ENCODE measurements at places on chromosomes 4 and X. TPM values are rescaled to one million over a fixed set of nuclear protein-coding genes. Genes with fewer than 3 reads are reported as not detected.

DNA sequence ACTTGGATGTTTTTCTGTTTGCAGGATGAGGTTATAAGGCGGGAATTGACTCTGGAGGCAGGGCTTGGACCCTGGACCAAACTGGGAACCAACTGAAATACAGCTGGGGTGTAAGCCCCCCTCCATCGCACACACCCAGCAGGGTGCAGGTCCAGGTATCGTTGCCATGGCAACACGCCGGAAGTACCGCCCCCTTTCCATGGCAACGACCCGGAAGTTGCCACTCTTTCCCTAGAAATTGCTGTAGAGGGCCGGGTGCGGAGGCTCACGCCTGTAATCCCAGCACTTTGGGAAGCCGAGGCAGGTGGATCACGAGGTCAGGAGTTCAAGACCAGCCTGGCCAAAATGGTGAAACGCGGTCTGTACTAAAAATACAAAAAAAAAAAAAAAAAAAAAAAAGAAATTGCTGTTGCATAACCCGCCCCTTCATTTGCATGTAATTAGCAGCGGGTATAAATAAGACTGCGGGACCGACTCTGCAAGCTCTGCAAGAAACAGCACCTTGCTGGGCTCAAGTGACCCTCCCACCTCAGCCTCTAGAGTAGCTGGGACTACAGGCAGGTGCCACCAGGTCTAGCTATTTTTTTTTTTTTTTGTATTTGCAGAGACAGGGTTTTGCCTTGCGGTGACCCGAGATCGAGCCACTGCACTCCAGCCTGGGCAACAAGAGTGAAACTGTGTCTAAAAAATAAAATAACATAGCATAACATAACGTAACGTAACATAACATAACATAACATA, 139.6 kb downstream of the CRLF2 start:
- peak; percentile 10 for DNase-seq

DNA sequence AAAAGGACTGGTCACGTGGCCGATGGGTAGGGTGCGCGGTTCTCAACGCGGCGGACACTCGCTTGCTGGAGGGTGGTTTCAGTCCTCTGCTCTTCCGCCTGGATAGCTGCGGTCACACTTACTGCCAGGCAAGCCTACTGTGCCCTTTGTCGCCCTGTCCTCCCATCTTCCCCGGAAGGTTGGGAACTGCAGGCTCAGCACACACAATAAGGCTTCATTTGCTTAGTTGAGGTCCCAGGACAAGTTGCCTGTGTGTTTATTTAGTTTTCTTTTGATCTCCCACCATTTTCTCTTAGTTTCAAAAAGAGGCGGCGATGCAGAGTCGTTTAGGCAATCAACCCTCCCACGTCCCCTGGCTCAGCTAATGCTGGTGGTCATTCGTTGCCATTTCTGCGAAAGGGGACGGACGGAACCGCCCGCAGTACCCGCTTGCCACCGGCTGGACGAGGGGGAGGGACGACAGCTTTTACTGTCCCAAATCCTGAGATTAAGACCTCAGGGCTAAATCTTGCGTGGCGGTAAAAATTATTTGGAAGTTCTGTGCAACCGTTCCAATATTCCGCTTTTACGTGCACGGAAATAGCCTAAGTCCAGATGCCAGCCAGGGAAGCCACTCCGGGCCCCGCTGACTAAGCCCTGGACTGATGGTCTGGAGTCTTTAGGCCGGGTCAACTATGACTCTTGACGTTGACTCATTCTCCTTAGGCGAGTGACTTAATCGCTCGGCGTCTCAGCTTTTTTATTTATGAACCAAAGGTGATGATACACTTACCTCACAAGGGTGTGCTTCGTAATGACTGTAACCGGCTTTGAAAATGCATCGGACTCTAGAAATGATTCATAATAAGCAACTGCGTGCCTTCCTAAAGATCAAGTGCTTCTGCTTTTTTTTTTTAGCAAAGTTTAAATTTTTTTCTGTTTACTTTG, 671 bp upstream of the EIF4E start:
- DNase-seq, result peak; percentile 56

TMEM156 gene
- 19.5 TPM for total RNA-seq

DNA sequence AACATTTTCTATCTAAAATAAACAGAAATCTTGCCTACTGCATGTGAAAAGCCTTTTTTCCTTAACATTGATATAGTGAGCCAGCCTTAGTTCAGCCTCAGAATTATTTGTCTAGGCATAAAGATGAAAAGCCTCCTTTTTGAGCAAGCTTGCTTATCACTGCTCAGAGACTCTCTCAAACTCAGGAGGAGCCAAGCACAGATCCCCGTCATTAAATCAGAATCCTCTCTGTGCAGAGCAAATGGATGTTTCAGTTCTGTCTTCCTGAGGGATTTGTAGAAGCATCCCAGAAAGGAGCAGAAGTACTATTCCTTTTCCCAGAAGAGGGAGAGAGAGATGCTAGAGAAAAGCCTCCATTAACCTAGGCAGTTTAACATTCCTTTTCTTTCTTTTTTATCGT, 186.9 kb upstream of the LNX1 start:
- DNase-seq, result no peak

DNA sequence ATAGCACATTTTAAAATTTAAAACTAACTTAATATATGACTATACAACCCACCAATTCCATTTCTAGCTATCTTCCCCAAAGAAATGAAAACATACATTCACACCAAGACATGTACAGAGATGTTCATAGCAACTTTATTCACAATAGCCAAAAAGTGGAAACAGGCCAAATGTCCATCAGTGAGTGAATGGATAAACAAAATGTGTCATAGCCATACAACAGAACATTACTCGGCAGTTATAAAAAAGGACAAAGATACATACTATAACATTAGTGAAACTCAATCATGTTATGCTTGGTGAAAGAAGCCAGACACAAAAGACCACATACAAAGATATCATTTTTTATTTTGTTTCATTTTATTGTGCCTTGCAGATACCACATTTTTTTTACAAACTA, 396.8 kb downstream of the PACRGL start:
- DNase-seq, result no peak

GRCh38 chr4:125735102-125735501, 420.3 kb downstream of the FAT4 start:
- DNase-seq, result no peak

All from activated CD4-positive, alpha-beta T cell treated with anti-CD3 and anti-CD28 coated beads, Interleukin-2, amount 10 ng/mL, durations not matched to agents 7 days and 5 days (primary cell).